ENCODE measurements at places on chromosomes 13 and 19. TPM values are rescaled to one million over a fixed set of nuclear protein-coding genes. Genes with fewer than 3 reads are reported as not detected.

Gene SGCG
- not detected for total RNA-seq

Gene SEMA6B
- 12.2 TPM for total RNA-seq

Gene ZNF382
- total RNA-seq = 2.9 TPM

Gene OR7A5
- not detected for total RNA-seq

Gene PCDH20
- not detected for total RNA-seq

Gene ZNF112
- total RNA-seq = 4.4 TPM

Gene HSPB6
- total RNA-seq = 169 TPM

Gene ZNF562
- 16.3 TPM for total RNA-seq

Gene TBXA2R
- total RNA-seq = 0.94 TPM

Gene ZNF154
- total RNA-seq = 3.6 TPM

Gene CGB7
- total RNA-seq = not detected

Gene COMP
- 0.10 TPM for total RNA-seq

Gene NANOS3
- not detected for total RNA-seq

Gene PGLYRP2
- not detected for total RNA-seq

Gene OR7D2
- total RNA-seq = not detected

Gene CCDC9
- total RNA-seq = 20.8 TPM

Gene ONECUT3
- total RNA-seq = not detected

Gene CUL4A
- total RNA-seq = 57.5 TPM

Gene ZNF560
- total RNA-seq = not detected

Gene ZNF850
- total RNA-seq = 1.4 TPM

Gene DAND5
- not detected for total RNA-seq

Gene ZNF829
- 5.6 TPM for total RNA-seq

Gene GET3
- 54.1 TPM for total RNA-seq

Gene SLC10A2
- total RNA-seq = not detected

Gene ADGRE2
- total RNA-seq = 0.24 TPM

Gene CASP14
- total RNA-seq = not detected

Gene ZNF429
- 7.1 TPM for total RNA-seq

Gene KIRREL2
- 0.19 TPM for total RNA-seq

Gene SLC25A41
- not detected for total RNA-seq

Gene ZNF793
- total RNA-seq = 1.1 TPM

Gene NTN5
- not detected for total RNA-seq

Gene GRIK5
- total RNA-seq = not detected

Gene ZNF285
- 11.0 TPM for total RNA-seq

Gene TGFBR3L
- 0.15 TPM for total RNA-seq

Gene SLITRK5
- not detected for total RNA-seq

Gene THAP8
- total RNA-seq = 8.9 TPM

Gene ZNF497
- total RNA-seq = 0.29 TPM

Gene TMEM59L
- 6.2 TPM for total RNA-seq

Gene CCNA1
- total RNA-seq = 0.37 TPM

Gene LILRB1
- total RNA-seq = not detected

Gene ATXN8OS
- total RNA-seq = not detected

Gene SELENOV
- total RNA-seq = not detected

Gene PRSS57
- not detected for total RNA-seq

Gene AP1M2
- total RNA-seq = not detected

Gene C1QTNF9B
- not detected for total RNA-seq

Gene CLEC17A
- total RNA-seq = not detected

Gene APLP1
- 5.5 TPM for total RNA-seq

Gene EHD2
- 398 TPM for total RNA-seq

Gene XAB2
- total RNA-seq = 42.1 TPM

Gene FOSB
- 41.1 TPM for total RNA-seq

Gene RPS16
- 1,035 TPM for total RNA-seq

Gene FLT1
- total RNA-seq = 2.0 TPM

Gene GPC6
- total RNA-seq = 52.5 TPM

Gene DOCK9
- 23.5 TPM for total RNA-seq

Gene GATAD2A
- 56.0 TPM for total RNA-seq

Gene HDGFL2
- 53.7 TPM for total RNA-seq

Measured in cardiac ventricle fibroblast (primary cell).